Suppressor macrophage (primary cell): ENCODE measurements at places on chromosomes 2 and 18.
A peak's percentile ranks its signal among the peaks of the same experiment; 100 is the strongest.

- no peak for DNase-seq
Measured at GRCh38 chr2:73107211-73107926, 5.4 kb downstream of the RAB11FIP5 start.

DNA sequence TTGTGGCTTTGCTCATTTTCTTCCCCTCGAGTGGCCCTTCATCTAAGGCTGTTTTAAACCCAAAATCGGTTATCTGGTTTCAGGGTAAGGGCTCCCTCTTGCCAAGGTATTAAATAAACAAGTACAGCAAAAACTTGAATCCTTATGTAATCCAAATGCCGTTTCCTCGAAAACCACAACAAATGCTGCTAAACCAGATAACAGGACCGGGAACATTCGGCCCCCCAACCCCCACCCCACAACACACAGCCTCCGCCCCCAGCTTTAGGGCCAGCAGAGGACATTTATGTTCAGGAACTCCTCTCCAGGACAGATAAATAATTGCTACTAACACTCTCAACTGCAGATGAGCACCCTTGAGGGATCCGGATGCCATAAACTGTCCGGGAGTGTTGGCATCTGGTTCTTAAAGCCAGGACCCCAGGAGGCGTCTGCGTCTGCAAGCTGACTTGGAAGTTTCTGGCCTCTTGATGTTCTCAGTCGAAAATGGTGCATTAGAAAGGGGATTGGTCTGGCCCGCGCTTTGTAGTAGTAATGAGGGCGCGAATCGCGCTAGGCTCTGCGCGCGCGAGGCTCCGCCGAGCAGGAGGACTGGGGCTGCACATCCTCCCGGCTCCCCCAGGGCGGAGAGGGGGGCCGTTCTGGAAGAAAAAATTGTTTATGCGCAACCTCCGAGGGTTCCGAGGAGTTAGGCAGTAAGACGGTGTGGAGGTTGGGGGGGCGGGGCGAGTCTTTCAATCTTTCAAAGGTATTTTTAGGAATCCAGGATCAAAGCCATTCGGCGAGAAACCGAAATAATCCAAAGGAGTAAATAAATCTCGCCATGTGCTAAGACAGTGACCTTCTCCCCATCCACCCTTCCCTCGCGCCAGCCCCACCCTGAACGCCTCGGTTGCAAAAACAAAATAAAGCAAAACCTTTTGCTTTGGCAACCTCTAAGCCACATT, 3.9 kb upstream of the ID2 start:
- peak; percentile 52 for DNase-seq

GRCh38 chr2:82656420-82656819, 1802.7 kb downstream of the SUCLG1 start:
- no peak for DNase-seq

GRCh38 chr18:58552057-58552461, 76.8 kb downstream of the ALPK2 start:
- DNase-seq: peak; percentile 44

DNA sequence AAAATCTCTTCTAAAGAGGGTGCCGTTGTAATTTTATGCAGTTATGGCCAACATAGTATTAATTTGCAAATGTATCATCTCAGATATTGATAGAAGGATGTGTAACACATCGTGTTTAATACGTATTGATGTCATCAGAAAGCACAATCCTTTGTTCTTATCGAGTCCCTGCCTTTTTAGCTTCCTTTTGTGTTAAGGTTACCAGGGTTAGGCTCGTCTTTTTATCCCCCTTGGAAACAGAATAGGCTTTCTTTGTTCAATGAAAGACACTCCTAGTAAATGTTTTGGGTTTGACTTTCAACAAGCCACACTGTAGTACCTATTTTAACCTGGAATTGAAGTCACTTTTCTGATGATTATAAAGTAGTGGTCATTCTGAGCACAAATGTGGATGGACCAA, 136.2 kb downstream of the WDR7 start:
- DNase-seq: no peak

DNA sequence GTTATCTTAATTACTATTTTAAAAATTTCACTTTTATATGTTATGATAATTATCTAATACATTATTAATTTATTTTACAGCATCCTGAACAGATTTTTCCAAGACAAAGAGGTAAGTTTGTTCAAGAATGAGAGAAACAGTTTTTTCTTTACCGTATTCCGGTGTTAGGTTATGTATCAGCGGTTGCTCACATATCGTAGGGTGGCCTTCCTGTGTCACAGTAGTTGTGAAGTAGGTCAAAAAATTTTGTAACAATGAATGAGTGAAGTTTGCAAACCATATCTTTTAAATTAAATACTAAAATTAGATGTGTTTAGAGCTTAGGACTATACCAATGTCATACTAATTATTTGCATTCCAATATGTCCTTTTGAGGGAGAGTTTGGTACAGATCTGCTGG, 33.5 kb downstream of the MRPS9 start:
- no peak for DNase-seq
